ENCODE measurements at places on chromosomes 7 and 10.

GRCh38 chr10:120460186-120460585, 3.2 kb downstream of the PLPP4 start:
- no peak for DNase-seq

GRCh38 chr10:107002068-107002467, 162.4 kb downstream of the SORCS1 start:
- DNase-seq = no peak

GRCh38 chr10:96061232-96061631, 17.8 kb downstream of the CCNJ start:
- no peak for DNase-seq

GRCh38 chr7:28613262-28613661, 200.9 kb downstream of the CREB5 start:
- DNase-seq = no peak

GRCh38 chr10:37314862-37315261, 189.5 kb downstream of the ANKRD30A start:
- DNase-seq = no peak

GRCh38 chr10:109961174-109962001, 38.1 kb upstream of the XPNPEP1 start:
- no peak for DNase-seq

- no peak for DNase-seq
Measured at GRCh38 chr7:66261941-66262340, 56.8 kb downstream of the TPST1 start.

GRCh38 chr10:35456153-35456720, 119.9 kb downstream of the CCNY start:
- DNase-seq = no peak

GRCh38 chr10:86779220-86780017, 23.0 kb downstream of the BMPR1A start:
- no peak for DNase-seq

- no peak for DNase-seq
Measured at GRCh38 chr10:131131726-131132591, 179.6 kb downstream of the TCERG1L start.

DNA sequence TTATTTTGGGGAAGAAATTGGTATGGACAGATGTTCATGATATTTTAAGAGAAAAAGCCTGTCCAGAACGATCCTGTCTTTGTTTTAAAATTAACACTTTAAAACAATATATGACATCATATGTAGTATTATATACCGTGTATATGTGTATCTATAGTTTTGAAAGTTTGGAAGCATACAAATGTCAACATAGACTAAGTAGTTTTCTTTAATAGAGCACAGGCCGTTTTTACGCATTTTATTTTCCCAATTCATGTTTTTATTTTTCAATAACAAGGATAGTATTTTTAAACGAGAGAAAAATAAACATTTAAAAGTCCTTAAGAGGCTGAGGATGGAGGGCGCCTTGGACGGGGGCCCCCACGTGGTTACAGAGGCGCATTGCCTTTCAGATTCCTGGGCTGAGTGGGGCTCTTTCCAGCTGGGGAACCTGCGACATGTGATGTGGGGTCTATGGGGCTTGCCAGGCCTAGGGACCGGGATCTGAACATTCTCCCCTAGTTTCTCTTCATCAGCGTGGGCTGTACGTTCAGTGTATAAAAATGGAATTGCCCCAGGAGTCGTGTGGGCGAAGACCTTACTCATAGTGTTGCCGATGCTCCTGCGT, 127.8 kb upstream of the ZNF746 start:
- DNase-seq = peak; percentile 81

DNA sequence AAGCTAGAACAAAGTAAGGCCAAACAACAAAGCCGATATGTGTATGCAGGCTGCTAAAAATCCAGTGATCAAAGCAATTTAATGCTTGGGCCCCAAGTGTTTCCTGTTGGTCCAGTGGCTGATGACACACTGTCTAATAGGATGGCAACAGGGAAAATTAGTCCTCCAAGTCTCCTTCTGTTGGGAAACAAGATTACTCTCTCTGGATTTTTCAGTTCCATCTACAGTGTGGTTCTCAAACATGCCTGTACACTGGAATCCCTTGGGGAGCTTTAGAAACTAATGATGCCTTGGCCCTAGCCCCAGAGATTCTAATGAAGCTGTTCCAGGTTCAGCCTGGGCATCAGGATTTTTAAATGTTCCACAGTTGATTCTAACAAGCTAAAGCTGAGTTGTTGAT, 198.7 kb downstream of the AHR start:
- DNase-seq = no peak

GRCh38 chr10:106327747-106328146, 836.8 kb downstream of the SORCS1 start:
- no peak for DNase-seq

- no peak for DNase-seq
Measured at GRCh38 chr7:78571292-78571691, 772.7 kb downstream of the PHTF2 start.

GRCh38 chr7:84183741-84184140, 10.8 kb downstream of the SEMA3A start:
- no peak for DNase-seq

DNA sequence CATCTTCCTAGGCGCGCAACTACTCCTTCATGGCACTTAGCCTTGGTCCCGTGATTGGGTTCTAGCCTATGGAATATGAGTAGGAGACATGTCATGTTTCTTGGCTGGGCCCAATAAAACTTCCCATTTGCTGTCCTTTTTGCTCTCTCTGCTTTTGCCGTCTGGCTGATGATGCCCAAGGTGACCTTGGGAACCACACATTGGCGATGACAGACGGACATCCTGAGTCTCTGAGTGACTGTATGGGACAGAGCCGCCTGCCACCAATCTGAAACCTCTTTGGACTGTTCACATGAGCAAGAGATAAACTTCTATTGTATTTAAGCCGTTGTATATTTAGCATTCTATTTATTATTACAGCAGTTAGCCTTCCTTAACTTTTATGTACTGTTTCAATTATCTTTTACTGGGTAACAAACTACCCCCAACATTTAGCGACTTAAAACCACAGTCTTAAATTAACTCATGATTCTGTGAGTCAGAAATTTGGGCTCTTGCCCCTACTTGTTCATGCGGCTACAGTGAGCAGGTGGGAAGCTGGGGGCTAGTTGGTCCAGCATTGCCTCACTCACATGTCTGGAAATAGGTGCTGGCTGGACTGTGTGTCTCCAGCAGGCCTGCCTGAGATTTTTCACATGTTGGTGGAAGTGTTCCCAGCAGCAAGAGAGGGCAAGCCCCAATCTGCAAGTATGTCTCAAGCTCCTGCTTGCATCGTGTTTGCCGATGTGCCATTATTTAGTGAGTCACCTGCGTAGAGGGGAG, 71.7 kb downstream of the NOD1 start:
- DNase-seq = no peak

DNA sequence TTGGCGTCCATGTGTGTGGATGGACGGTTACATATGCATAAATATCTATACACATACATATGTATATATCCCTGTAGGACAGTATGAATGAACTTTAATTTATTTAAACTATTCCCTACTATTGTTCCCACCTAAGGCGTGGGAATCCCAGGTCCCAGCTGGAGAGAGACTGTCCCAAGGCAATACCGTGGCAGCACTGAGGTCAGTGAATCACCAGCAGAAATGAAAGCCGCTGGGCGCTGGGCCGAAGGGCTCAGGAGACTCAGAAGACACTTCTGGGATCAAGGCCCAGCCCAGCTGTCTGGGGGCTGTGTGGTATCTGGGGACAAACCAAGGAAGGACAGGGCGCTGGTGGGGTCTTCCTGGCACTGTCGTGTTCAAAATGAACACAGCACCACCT, 49.6 kb upstream of the MYL10 start:
- DNase-seq = no peak

- DNase-seq = no peak
Measured at GRCh38 chr7:17558135-17558534, 259.7 kb downstream of the AHR start.

DNA sequence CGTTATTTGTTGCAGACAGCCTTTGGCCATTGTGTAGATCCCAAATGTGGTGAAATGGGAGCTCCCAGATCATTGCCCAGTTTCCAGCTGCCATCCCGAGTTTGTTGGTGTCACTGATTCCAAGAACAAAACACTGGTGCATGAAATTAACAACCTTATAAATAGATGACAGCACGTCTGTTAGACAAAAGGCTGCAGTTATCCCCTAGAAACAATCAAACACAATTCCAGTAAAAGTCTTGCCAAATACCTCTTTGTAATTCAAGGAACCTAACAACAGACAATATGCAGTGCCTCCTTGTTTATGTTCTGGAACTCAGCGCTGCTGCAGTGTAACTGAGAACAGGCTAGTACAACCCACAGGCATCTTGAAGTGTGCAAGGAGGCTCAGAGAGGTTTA, 404.5 kb downstream of the PAXIP1 start:
- DNase-seq = no peak

DNA sequence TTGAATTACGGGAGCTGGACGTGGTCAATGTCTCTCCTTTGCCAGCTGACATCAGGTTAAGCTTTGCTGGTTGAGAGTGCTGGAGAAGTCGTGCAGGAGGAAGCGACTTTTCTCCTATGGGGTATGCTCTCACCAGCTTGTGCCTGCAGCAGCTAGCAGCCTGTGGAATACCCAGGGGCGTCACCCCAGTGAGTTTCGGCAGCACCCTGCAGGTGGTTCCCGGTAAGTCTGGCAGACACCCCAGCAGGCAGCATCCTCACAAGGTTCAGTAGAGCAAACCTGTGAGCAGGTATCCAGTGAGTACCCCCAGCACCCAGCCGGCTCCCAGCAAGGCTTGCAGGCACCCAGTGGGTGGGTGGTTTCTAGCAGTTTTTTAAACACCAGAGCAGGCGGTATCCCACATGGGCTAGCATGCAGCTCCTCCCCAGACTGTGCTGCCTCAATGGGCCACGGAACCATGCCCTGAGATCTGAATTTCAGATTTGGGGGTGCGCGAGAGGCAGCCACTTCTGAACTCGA, 74.8 kb upstream of the SVIL start:
- DNase-seq = no peak

DNA sequence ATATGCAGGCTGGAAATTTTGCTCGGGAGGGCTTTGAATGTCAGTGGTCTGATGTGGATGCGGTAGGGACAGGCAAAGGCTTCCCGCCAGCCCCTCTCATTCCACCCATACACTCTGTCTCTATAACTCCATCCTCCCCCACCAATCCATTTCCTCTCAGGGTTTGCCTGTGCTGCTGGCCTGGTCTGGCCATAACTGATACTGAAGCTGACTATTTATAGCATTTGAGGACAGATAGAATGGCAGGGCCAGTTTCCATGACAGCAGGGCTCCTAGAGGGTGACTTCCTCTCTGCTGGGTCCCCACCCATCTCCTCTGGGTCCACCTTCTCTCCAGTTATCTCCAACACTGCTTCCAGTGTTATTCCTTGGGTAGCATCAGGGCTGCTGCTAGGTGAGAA, 6.6 kb upstream of the PDLIM1 start:
- DNase-seq = peak; percentile 85

DNA sequence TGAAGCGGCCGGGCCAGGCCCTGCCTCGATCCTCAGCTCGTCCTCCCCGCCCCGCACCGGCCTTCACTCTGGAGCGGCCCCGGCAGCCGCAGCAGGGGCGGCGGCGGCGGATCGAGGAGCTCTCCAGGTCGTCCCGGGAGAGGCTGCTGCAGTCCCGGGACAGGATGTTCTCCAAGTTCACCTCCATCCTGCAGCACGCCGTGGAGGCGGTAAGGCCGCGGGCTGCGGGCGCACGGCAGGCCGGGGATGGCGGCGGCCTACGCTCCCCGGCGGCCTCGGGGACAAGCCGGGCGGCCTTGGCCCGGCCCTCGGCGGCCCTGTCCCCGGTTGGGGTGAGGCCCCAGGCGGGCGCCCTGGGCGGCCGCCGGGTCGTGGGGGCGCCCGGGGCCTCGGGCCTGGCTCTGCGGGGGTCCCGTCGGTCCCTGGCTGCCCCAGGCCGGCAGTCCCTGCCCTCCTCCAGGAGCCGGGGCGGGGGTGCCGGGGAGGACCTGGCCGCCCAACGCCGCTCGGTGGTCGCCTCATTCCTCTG, 399 bp downstream of the FHIP2A start:
- peak; percentile 32 for DNase-seq

DNA sequence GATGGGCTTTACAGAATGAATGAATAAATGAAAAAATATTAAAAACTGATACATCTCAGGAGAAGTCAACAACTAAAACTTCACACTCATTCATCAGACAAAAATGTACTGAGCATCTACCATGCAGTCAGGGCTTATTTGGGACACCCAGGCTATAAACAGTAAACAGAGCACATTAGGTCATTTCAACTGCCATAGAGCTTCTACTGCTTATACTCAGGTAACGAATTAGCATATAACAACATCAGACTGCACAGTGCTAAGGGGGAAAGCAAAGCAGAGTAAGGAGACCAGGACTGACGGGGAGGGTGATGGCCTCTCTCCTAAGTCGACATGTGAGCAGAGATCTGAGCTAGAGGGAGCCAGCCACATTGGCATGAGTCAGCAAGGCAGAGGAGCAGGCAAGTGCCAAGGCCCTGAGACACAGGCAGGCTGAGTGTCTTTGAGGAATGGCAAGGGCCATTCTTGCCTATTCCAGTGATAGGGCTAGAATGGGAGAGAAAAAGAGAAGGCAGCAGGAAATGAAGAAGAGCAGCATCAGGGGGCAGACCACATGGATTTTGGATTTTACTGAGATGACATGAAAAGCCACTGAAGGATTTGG, 528.9 kb downstream of the PARD3 start:
- DNase-seq = no peak

DNA sequence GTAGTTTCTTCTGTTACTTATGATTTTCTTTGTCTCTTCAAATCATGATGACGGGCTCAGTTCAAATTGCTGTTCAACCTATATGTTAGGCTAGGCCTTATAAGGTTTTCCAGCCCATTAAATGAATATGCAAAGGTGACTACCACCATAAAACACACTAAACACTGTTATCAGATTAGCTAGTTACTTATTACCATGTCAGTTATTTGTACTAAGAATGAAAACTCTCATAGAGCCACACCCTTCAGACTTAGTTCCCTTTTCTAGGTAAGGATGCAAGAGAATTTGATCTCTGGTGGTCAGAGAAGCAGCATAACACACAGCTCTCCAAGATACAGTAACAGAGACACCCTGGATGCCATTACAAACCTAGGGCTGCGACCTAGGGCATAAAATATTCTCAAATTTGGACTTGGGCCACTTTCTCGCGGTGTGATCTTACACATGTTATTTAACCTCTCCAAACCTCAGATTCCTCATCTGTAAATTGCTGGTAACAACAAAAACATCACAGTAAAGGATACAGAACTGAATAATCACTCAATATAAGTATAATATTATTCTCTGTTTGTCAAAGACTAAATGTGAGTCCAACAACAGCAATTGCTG, 35.6 kb downstream of the ANKMY2 start:
- DNase-seq = peak; percentile 28

DNA sequence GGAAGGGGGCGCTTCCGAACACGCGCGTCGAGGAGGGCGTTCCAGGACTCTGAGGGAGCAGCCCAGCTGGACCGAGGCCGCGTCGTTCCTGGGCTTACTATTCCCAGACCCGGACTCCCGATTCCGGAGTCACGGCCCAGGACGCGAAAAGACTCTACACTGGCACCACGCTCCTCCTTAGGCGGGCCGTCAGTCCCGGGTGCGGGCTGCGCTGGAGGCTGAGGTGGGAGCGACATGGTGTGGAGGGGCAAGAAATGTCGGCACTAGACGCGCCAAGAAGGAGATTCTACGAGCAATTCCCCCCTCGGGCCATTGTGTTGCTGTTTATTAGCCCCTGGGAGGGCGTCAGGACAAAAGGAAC, 584 bp upstream of the RUNDC3B start:
- no peak for DNase-seq

GRCh38 chr10:50540826-50541122, 83.0 kb downstream of the SGMS1 start:
- no peak for DNase-seq

All from hematopoietic multipotent progenitor cell treated with erythropoietin and hydrocortisone succinate and interleukin-3 and kit ligand, for 8 days (in vitro differentiated cells).